ENCODE measurements at places on chromosomes 11 and 22.

DNA sequence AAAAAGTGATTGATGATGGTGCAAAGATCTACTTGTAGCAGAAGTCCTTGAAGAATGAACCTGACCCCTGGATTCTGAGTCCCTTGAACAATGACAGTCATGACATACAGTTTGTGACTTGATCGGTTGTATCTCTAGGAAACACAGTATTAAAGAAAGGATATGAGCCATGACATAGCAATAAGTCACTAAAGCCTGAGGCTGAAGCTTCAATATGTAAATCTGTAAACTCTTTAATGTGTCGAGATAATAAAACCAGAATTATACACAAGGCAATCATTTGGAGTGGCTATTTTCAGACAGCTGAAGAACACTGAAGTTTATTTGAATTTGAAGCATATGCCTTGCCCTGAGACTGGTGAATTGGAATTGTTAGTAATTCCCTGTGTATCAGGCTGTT, 911.5 kb upstream of the RAG2 start:
- DNase-seq: no peak
- no peak overlapping the region for H3K4me3 ChIP-seq
- no peaks in the 10 kb centered on the region for H3K36me3 ChIP-seq
- H3K27me3 ChIP-seq: no peaks in the 10 kb centered on the region
- no peak overlapping the region for H3K27ac ChIP-seq

- H3K36me3 ChIP-seq: no peaks in the 10 kb centered on the region
- H3K4me1 ChIP-seq: no peaks in the 10 kb centered on the region
- DNase-seq: no peak
- no peaks in the 10 kb centered on the region for H3K27me3 ChIP-seq
- H3K4me3 ChIP-seq: no peak overlapping the region
These were observed 36.9 kb upstream of the RAB1B start for GRCh38 chr11:66231561-66231960.

- no peaks in the 10 kb centered on the region for H3K4me1 ChIP-seq
- H3K27ac ChIP-seq: no peak overlapping the region
- H3K36me3 ChIP-seq: no peaks in the 10 kb centered on the region
- no peak overlapping the region for H3K4me3 ChIP-seq
These were observed 39.0 kb downstream of the RTL6 start for GRCh38 chr22:44459041-44459440.

DNA sequence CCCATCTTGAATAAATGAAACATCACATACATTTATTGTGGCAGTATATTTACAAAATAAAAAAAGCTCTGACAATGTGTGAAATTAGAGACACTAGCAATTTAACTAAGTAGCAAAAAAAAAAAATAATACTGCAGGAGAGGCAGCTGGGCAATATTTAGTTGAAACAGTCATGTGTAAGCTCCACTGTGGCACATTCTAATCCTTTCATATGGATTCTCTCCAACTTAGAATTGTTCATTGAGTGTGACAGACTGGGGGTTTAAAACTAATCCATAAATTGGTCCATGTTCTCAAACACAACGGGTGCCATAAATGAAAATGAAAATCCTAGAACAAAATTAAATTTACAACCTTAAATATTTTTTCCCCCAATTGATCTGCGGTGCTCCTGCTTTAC, 302.1 kb downstream of the CADM1 start:
- H3K27me3 ChIP-seq: no peaks in the 10 kb centered on the region
- no peak for DNase-seq
- no peaks in the 10 kb centered on the region for H3K4me1 ChIP-seq
- no peaks in the 10 kb centered on the region for H3K36me3 ChIP-seq
- H3K4me3 ChIP-seq: no peak overlapping the region

GRCh38 chr11:130473056-130473794, 24.8 kb downstream of the ADAMTS15 start:
- H3K4me3 ChIP-seq: no peak overlapping the region
- no peaks in the 10 kb centered on the region for H3K27me3 ChIP-seq
- no peaks in the 10 kb centered on the region for H3K36me3 ChIP-seq

DNA sequence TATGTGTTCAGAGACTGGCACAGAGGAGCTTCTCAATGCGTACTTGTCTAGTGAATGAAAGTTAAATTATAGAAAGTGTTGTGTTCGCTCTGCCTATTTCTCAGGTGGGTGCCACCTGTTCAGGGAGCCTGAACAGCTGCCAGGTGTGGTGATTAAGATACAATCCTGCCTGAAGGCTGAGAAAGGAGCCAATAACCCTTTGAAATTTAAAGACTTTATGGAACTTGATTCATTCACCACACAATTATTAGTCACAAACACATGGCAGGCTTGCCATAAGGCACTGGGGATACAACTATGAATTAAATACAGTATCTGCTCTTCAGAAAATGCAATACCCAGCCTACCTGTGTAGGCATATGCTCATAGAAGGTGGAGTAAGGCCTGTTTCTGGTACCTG, 92.9 kb upstream of the AMOTL1 start:
- H3K27me3 ChIP-seq: no peaks in the 10 kb centered on the region
- no peak for DNase-seq
- no peaks in the 10 kb centered on the region for H3K36me3 ChIP-seq
- no peaks in the 10 kb centered on the region for H3K4me1 ChIP-seq
- H3K4me3 ChIP-seq: no peak overlapping the region

DNA sequence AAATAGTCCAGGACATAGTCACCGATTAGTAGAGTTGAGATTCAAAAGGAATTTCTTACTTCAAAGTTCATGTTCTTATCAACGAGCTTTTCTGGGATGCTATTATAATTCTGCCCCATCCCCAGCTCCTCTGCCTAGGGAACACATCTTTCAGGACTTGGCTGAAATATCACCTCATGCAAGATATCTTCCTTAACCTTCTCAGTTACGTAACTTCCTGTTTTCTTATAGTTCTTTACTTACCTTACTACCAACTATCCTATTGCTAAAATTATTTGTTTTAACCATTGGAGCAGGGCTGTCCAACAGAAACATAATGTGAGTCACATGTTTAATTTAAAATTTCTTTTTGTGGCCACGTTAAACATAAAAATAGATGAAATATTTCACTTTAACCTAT, 2.3 kb downstream of the NARS2 start:
- no peak overlapping the region for H3K4me3 ChIP-seq
- no peak for DNase-seq
- no peaks in the 10 kb centered on the region for H3K36me3 ChIP-seq
- no peaks in the 10 kb centered on the region for H3K27me3 ChIP-seq
- H3K4me1 ChIP-seq: no peaks in the 10 kb centered on the region

DNA sequence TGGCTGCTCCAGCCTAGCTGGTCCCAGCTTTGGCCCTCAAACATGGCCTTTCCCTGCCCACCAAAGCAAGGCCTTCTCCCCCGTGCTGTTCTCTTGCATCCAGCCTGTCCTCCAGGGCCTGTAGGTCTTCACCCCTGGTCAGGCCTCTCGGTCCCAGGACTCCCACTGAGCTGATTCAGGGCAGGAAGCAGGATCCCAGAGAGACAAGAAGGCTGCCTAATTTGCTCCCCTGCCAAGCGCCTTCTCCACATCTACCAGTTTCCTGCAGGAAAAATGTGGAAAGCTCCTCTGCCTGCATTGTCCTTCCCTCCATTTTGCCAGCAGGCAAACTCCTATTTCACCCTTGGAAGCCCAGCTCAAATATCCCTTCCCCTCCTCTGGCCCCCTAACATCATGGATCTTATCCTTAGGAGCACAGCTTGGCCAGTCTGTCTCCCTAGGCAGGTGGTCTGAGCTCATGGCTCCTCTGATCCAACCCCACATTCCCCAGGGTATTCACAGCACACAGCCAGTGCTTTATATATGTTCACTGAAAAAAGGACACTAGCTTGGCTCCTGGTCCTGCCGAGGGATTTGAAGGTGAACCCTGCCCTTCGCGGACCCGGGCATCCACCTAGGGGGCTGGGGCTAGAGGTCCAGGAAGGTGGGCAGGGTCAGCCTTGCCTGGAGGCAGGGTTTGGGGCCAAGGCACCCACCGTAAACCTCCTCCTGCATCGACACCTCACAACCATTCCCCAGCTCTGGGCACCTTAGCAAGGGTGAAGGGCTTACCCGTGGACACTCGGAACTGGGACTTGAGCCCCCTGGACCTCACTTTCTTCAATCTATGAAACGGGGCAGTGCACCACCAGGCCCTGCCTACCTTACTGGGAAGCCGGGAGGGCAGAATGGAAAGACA, 968 bp downstream of the RHBDD3 start:
- peaks cover 25% of the 10 kb centered on the region for H3K4me1 ChIP-seq
- no peaks in the 10 kb centered on the region for H3K27me3 ChIP-seq
- H3K27ac ChIP-seq: peak overlapping the region; percentile 95

DNA sequence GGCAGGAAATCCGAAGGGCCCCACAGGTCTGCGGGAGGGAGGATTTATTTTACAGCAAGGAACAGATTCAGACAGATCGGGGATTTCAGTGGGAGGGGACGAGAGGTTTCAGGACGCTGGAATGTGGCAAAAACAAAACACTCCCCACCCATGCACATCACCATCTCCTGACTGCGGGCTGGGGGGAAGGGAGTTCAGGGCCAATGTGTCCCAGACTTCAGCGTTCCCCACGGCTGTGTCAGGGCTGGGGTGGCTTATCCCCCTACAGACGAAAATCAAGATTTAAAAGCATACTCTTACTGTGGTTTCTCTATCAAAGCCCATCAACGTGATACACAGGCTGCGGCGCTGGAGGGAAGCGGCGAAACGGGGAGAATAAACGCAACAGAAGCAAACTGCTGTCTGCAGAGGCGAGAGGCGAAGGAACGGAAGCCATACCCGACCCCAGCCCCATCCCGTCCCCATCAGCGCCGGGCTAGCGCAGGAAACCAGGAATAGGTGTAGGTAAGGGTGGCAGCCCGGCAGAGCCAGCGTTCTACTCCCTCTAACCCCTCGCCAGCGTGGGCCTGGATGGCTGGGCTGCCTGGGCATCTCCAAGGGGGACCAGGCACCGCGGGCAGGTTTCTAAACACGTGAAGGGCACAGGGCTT, 2.7 kb downstream of the TENM4 start:
- H3K27ac ChIP-seq: no peak overlapping the region
- no peaks in the 10 kb centered on the region for H3K36me3 ChIP-seq
- H3K4me1 ChIP-seq: peaks cover 12% of the 10 kb centered on the region
- H3K27me3 ChIP-seq: peaks cover 62% of the 10 kb centered on the region

DNA sequence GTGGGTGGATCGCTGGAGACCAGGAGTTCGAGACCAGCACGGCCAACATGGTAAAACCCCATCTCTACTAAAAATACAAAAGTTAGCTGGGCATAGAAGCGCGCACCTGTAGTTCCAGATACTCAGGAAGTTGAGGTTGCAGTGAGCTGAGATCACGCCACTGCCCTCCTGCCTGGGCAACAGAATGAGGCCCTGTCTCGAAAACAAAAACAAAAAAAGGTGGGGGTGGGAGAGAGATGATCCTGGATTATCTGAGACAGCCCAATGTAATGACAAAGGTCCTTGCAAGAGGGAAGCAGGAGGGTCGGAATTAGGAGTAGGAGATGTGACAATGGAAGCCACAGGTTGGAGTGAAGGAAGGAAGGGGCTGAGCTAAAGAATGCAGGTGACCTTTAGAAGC, 87.6 kb upstream of the APOA1 start:
- no peaks in the 10 kb centered on the region for H3K4me1 ChIP-seq
- DNase-seq: no peak
- H3K27ac ChIP-seq: no peak overlapping the region
- H3K27me3 ChIP-seq: no peaks in the 10 kb centered on the region

- no peaks in the 10 kb centered on the region for H3K27me3 ChIP-seq
- H3K4me1 ChIP-seq: no peaks in the 10 kb centered on the region
- H3K27ac ChIP-seq: no peak overlapping the region
These were observed 95.6 kb downstream of the RASSF10 start for GRCh38 chr11:13104619-13105236.

DNA sequence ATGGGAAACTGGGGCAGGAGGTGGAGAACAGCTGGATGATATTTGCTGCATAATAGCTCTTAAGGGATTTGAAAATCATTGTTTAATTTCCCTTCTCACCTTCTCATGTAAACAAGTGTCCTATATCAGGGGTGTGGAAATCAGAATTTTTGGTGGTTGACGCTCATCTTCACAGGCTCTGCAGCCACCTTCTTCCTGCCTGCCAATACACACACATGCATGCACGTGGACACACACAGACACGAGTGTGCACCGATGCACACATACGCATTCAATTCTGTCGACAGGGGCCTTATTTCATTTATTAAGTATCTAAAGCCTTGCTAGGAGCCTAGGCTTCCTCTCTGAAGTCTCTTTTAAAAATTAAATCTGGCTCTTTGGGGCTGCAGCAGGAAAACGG, 349.4 kb upstream of the NCAM1 start:
- H3K27ac ChIP-seq: no peak overlapping the region
- no peaks in the 10 kb centered on the region for H3K27me3 ChIP-seq
- H3K4me3 ChIP-seq: no peak overlapping the region
- H3K36me3 ChIP-seq: no peaks in the 10 kb centered on the region
- no peak for DNase-seq

- H3K4me3 ChIP-seq: no peak overlapping the region
- H3K27me3 ChIP-seq: no peaks in the 10 kb centered on the region
- no peaks in the 10 kb centered on the region for H3K36me3 ChIP-seq
These were observed 191.5 kb downstream of the BRD1 start for GRCh38 chr22:49636214-49636613.

GRCh38 chr11:125079151-125079877, 16.2 kb downstream of the SLC37A2 start:
- no peaks in the 10 kb centered on the region for H3K36me3 ChIP-seq
- H3K27me3 ChIP-seq: no peaks in the 10 kb centered on the region
- H3K4me3 ChIP-seq: no peak overlapping the region
- H3K4me1 ChIP-seq: no peaks in the 10 kb centered on the region

- no peaks in the 10 kb centered on the region for H3K36me3 ChIP-seq
- no peak for DNase-seq
- no peaks in the 10 kb centered on the region for H3K4me1 ChIP-seq
These were observed 193.5 kb downstream of the UVRAG start for GRCh38 chr11:76008474-76008873.

- H3K4me1 ChIP-seq: no peaks in the 10 kb centered on the region
- no peaks in the 10 kb centered on the region for H3K36me3 ChIP-seq
- no peaks in the 10 kb centered on the region for H3K27me3 ChIP-seq
- no peak overlapping the region for H3K27ac ChIP-seq
- DNase-seq: no peak
These were observed 478.2 kb downstream of the BUD13 start for GRCh38 chr11:116294630-116295029.

GRCh38 chr11:35236667-35237003, 97.7 kb downstream of the CD44 start:
- H3K36me3 ChIP-seq: no peaks in the 10 kb centered on the region
- H3K27me3 ChIP-seq: no peaks in the 10 kb centered on the region
- no peak overlapping the region for H3K27ac ChIP-seq
- H3K4me1 ChIP-seq: no peaks in the 10 kb centered on the region
- no peak for DNase-seq

GRCh38 chr22:40107851-40108378, 69.8 kb upstream of the TNRC6B start:
- no peak overlapping the region for H3K27ac ChIP-seq
- no peaks in the 10 kb centered on the region for H3K4me1 ChIP-seq
- H3K4me3 ChIP-seq: no peak overlapping the region
- no peaks in the 10 kb centered on the region for H3K36me3 ChIP-seq
- H3K27me3 ChIP-seq: no peaks in the 10 kb centered on the region

DNA sequence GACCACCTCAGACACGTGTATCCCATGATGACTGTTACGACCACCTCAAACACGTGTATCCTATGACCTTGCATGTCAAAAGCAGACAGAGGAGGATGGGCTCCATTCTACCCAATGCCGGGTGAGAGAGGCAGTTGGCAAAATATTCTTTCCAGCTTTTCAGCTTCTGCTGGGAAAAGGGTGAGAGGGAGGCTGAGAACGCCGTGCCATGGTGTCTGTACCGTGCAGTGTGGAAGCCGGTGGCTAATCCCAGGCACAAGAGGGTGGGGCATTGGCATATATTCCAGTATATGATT, 1478.4 kb downstream of the TBC1D22A start:
- H3K36me3 ChIP-seq: no peaks in the 10 kb centered on the region
- H3K27me3 ChIP-seq: no peaks in the 10 kb centered on the region
- H3K27ac ChIP-seq: no peak overlapping the region
- no peak overlapping the region for H3K4me3 ChIP-seq

Data from colonic mucosa (tissue), 4 donors.